ENCODE measurements at places on chromosomes 11 and 22.

GRCh38 chr22:19785461-19786263, 25.1 kb downstream of the TBX1 start:
- no peaks in the 10 kb centered on the region for H3K36me3 ChIP-seq
- no peaks in the 10 kb centered on the region for H3K4me1 ChIP-seq
- no peak overlapping the region for H3K4me3 ChIP-seq
- no peak for DNase-seq
- no peak overlapping the region for H3K27ac ChIP-seq

DNA sequence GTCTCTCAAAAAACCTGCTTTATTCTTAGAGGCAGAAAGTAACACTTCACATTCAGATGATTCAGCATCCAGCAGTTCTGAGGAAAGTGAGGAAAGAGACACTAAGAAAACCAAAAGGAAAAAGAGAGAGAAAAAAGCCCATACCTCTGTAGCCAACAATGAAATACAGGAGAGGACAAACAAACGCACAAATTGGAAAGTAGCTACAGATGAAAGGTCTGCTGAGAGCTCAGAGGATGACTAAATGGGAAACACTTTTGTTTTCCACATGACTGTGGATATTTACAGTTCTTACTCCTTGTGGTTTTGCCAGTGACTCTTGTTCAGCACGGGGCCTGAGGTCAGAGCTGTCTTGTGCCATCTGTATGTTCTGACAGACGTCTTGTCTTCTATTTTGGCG, 3.8 kb downstream of the TIMM8B start:
- no peak for DNase-seq
- peaks cover 7% of the 10 kb centered on the region for H3K4me1 ChIP-seq
- H3K36me3 ChIP-seq = peaks cover 33% of the 10 kb centered on the region
- no peaks in the 10 kb centered on the region for H3K27me3 ChIP-seq

DNA sequence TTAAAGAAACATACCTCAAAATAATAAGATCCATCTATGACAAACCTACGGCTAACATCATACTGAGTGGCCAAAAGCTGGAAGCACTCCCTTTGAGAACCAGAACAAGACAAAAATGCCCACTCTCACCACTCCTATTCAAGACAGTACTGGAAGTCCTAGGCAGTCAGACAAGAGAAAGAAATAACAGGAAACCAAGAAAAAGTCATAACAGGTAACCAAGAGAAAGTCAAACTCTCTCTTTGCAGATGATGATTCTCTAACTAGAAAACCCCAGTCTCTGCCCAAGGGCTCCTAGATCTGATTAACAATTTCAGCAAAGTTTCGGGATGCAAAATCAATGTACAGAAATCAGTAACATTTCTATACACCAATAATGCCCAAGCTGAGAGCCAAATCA, 35.6 kb downstream of the TMEM123 start:
- DNase-seq = no peak
- no peak overlapping the region for H3K4me3 ChIP-seq
- H3K4me1 ChIP-seq = no peaks in the 10 kb centered on the region
- H3K27ac ChIP-seq = no peak overlapping the region
- no peaks in the 10 kb centered on the region for H3K27me3 ChIP-seq

- no peak for DNase-seq
- H3K4me3 ChIP-seq = no peak overlapping the region
- H3K27me3 ChIP-seq = no peaks in the 10 kb centered on the region
- no peak overlapping the region for H3K27ac ChIP-seq
- H3K4me1 ChIP-seq = peaks cover 14% of the 10 kb centered on the region
Measured at GRCh38 chr11:45213316-45213665, 66.9 kb downstream of the PRDM11 start.

GRCh38 chr11:10066441-10066840, 227.6 kb downstream of the SBF2 start:
- H3K36me3 ChIP-seq = no peaks in the 10 kb centered on the region
- no peak for DNase-seq
- peaks cover 25% of the 10 kb centered on the region for H3K4me1 ChIP-seq

- no peak for DNase-seq
- no peaks in the 10 kb centered on the region for H3K27me3 ChIP-seq
Measured at GRCh38 chr22:38699143-38699542, 1.6 kb downstream of the JOSD1 start.

DNA sequence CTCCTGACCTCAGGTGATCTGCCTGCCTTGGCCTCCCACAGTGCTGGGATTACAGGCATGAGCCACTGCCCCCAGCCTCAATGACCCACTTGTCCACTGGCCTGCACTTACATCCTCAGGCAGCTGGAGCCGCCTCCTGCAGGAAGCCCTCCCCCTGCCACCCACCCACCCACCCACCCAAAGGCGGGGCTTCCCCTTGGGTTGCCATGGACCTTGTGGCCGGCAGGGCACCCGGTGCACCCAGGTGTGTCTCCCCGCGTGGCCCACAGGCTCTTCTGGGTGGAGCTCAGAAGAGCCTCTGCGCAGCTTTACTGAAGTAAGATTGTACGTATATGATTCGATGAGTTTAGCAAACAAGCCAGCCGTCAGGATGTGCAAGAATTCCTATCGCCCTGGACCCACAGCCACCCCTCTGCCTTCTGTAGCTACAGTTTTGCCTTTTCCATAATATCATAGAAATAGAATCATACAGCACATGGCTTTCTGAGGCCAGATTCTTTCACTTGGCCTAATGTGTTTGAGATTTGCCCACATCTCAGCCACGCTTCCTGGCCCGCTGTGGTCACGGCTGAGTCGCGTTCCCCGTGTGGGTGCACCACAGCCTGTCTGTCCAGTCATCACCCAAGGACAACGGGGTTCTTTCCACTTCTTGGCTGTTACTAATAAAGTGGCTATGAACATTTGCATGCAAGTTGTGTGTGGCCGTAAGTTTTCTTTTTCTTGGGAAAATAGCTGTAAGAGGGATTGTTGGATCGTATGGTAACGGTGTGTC, 5.3 kb upstream of the BRSK2 start:
- H3K4me3 ChIP-seq = no peak overlapping the region
- H3K36me3 ChIP-seq = no peaks in the 10 kb centered on the region
- DNase-seq = no peak
- no peak overlapping the region for H3K27ac ChIP-seq
- 0 out of 2 replicates have a peak, but pooled peaks cover 4% of the 10 kb centered on the region for H3K27me3 ChIP-seq

- peaks cover 7% of the 10 kb centered on the region for H3K4me1 ChIP-seq
- H3K4me3 ChIP-seq = no peak overlapping the region
- H3K27me3 ChIP-seq = no peaks in the 10 kb centered on the region
- no peaks in the 10 kb centered on the region for H3K36me3 ChIP-seq
Measured at GRCh38 chr22:21835378-21835777, 32.1 kb downstream of the MAPK1 start.

DNA sequence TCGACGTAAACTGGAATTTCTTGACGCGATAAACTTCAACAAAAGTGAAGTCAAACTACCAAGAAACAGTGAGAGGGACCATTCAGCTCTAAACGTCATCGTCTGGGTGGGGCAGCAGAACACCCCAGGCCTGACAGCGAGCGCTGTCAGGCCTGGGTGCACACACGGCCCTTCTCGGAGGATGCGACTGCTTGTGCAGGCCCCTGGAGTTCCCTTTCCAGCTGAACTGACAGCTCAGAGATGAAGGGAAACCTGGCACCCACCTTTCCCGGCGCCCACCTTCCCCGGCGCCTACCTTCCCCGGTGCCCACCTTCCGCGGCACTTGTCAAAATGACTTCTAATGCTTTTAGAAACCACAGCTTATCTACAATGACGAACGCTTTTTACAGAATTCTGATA, 47.9 kb downstream of the CERK start:
- H3K4me1 ChIP-seq = no peaks in the 10 kb centered on the region
- no peak overlapping the region for H3K4me3 ChIP-seq
- no peaks in the 10 kb centered on the region for H3K27me3 ChIP-seq
- no peak overlapping the region for H3K27ac ChIP-seq
- peaks cover 3% of the 10 kb centered on the region for H3K36me3 ChIP-seq

DNA sequence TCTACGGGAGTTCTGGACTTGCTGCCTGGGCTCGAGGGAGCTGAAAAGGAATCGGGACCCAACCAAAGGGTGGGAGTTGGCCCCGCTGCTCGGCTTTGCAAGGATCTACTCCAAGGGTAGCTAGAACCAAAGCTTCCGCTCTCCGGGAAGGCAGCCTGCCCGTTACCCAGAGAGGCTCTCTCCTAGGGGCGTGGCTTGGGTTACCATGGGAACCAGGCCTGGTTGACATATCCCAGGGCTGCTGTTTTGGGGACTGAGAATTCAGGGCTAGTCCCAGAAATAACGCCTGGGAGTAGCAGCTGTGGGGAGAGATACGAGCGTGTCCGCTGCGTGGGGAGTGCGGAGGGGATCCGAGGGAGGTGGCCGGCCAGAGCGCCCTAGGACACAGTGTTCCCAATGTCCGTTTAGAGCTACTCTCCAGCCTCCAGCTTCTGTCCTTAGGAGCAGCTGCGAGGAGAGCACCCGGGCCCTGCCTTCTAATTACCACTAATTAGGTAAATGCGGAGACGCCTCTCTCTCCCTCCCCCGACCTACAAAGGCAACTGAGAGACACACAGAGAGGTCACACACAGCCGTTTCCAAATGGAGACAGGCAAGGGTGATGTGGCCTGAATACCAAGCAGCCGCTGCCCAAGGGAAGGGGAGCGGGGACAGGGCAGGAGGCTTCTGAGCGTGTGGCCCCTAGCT, 141.6 kb upstream of the CADM1 start:
- peak overlapping the region; percentile 34 for H3K4me3 ChIP-seq
- H3K4me1 ChIP-seq = no peaks in the 10 kb centered on the region
- H3K36me3 ChIP-seq = no peaks in the 10 kb centered on the region
- H3K27ac ChIP-seq = no peak overlapping the region
- H3K27me3 ChIP-seq = no peaks in the 10 kb centered on the region

DNA sequence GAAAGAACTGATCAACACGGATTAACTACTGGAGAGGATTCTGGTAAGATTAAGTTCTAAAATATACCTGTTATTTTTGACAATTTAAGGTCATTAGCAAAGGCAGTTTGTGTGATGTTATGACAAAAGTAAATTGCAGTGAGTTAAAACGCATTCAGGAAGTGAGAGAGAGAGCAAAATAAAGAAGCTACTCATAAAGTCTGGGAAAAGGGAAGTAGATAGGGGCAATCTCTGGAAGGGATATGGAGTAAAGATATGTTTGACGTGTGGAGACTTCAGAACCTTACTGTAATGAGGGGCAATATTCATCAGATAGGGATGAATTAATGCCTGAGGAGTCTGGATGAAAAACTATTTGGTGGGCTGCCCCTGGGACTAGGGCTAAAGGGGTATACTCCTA, 16.8 kb downstream of the OR56B4 start:
- no peaks in the 10 kb centered on the region for H3K27me3 ChIP-seq
- no peaks in the 10 kb centered on the region for H3K36me3 ChIP-seq
- H3K4me3 ChIP-seq = no peak overlapping the region
- H3K27ac ChIP-seq = no peak overlapping the region
- H3K4me1 ChIP-seq = no peaks in the 10 kb centered on the region
- DNase-seq = no peak

- H3K36me3 ChIP-seq = no peaks in the 10 kb centered on the region
- no peak for DNase-seq
- H3K27me3 ChIP-seq = peaks cover 25% of the 10 kb centered on the region
- peak overlapping the region; percentile 99 for H3K4me3 ChIP-seq
- H3K27ac ChIP-seq = no peak overlapping the region
Measured at GRCh38 chr11:45145083-45145378, 1.4 kb upstream of the PRDM11 start.

GRCh38 chr22:20652582-20652981, 121.3 kb upstream of the SERPIND1 start:
- H3K27me3 ChIP-seq = no peaks in the 10 kb centered on the region
- no peak overlapping the region for H3K4me3 ChIP-seq
- no peaks in the 10 kb centered on the region for H3K36me3 ChIP-seq
- H3K27ac ChIP-seq = no peak overlapping the region
- no peaks in the 10 kb centered on the region for H3K4me1 ChIP-seq
- DNase-seq = no peak

DNA sequence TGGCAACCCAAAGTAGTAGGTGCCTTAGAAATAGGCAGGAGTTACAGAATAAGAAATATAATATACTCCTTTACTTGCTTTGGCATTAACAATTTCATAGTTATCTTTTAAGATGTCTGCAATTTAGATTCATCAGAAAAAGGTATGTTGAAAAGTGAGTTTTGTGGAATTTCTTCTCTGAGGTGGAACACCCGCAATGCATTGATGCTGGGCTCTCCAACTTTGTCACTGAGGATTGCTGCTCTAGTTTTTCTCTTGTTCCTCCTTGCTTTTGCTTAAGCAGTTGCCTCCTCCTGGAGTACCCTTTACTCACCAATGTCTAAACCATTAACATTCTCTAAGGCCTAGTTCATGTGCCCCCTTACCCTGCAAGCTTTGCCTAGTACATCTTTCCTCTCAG, 14.1 kb upstream of the ME3 start:
- no peak for DNase-seq
- H3K4me3 ChIP-seq = no peak overlapping the region
- no peaks in the 10 kb centered on the region for H3K36me3 ChIP-seq

GRCh38 chr11:113518716-113519495, 43.7 kb upstream of the DRD2 start:
- no peaks in the 10 kb centered on the region for H3K4me1 ChIP-seq
- DNase-seq = no peak
- H3K27ac ChIP-seq = no peak overlapping the region
- H3K27me3 ChIP-seq = no peaks in the 10 kb centered on the region
- no peaks in the 10 kb centered on the region for H3K36me3 ChIP-seq

Measured in GM23338 (cell line).